ENCODE measurements at places on chromosomes 11 and 22. TPM values are rescaled to one million over a fixed set of nuclear protein-coding genes. Genes with fewer than 3 reads are reported as not detected.
A peak's percentile ranks its signal among the peaks of the same experiment; 100 is the strongest.

DEPDC7 gene
- 18.2 TPM for total RNA-seq

SMIM35 gene
- total RNA-seq = not detected

CALCA gene
- total RNA-seq = not detected

SAA2 gene
- not detected for total RNA-seq

- no peak for DNase-seq
These were observed 18.2 kb downstream of the KCNJ1 start for GRCh38 chr11:128848815-128849455.

GRCh38 chr22:33012833-33013450, 45.2 kb downstream of the SYN3 start:
- no peak for DNase-seq

DNA sequence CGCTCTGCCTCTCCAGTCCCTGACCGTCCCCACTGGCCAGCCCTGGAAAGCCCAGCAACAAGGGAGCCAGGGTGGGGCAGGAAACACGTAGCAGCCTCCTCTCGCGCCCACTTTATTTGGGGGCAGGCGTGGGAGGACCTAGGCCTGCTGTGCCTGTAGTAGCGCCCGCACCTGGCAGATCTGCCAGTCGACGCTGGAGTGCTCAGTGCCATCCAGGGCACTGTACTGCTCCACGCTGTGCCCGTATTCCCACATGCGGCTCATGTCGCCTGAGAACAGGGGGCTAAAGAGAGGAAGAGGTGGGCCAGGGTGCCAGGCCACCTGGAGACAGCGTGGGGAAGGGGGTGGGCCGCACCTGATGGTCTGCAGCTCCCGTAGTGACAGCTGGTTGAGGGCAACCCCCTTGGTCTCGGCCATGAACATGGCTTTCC, 17.0 kb upstream of the DRICH1 start:
- no peak for DNase-seq

- DNase-seq = no peak
These were observed 551.6 kb downstream of the OPCML start for GRCh38 chr11:132980670-132981069.

- DNase-seq = no peak
These were observed 27.2 kb downstream of the FADD start for GRCh38 chr11:70230151-70230839.

DNA sequence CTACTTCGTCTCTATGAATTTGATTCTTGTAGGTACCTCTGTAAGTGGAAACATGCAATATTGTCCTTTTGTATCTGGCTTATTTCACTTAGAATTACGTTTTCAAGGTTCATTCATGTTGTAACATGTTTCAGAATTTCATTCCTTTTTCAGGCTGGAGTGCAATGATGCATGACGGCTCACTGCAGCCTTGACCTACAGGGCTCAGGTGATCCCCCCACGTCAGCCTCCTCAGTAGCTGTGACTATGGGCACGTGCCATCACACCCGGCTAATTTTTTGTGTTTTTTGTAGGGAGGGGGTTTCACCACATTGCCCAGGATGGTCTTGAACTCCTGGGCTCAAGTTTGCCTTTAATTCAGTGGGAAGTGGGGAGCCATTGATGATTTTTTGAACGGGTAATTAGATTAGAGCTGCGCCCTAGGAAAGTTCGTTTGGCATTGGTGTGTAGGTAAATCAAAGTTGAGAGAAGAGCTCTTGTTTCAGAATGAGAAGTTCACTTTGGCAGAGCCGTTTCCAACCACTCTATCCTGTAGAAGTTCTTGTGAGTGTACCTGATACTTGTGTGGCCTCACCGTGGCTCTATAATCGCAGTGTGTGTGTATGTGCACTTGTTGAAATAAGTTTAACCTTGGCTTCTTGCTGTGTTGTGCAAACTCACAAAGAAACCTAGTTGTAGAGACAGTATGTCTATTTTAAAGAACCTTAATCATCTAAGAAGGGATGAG, 115.9 kb downstream of the NAV2 start:
- DNase-seq = peak; percentile 55

DNA sequence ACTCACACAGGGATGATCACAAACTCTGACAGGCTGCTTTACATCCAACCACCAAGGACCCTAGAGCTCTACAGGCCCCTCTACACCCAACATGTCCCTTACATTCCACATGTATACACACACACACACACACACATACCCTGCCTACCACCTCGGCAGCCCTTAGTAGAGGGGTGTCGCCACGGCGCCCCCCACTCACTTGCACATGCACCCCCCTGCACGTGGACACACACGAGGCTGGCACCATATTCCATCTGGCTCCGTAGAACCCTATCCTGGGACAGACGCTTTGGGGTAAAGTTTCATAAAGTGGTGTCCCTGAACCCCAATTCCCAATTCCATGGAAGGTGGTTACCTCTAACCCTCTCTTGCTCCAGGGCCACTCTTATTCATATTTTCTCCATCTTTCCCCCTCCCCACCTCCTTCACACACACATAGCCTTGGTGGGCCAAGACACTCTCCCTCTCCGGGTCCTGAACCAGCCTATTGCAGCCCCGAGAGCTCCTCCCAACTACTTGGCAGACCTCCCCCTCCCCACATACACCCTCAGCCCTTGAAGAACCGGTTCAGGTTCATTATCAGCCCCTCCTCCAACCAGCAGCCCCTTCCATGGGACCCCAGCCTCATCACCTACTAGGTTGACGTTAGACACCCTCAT, 809 bp downstream of the PDE2A start:
- DNase-seq = no peak

- DNase-seq = no peak
These were observed 4.2 kb downstream of the ARHGAP1 start for GRCh38 chr11:46696212-46696558.

DNA sequence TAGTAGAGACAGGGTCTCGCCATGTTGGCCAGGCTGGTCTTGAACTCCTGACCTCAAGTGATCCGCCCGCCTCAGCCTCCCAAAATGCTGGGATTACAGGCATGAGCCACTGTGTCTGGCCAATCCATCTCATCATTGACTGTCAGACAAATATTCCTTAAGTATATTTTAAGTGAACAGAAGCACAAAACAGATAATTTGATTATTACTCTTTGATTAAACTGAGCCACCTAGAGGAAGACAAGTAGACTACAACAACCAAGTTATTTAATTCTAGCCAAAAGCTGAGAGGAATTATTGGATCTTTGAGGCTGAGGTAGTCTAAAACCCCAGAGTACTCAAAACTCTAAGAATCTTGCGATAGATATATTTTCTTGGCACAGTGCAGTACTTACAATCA, 1.2 kb downstream of the ACRV1 start:
- no peak for DNase-seq

GRCh38 chr22:42819412-42820044, 37.5 kb downstream of the ARFGAP3 start:
- DNase-seq = no peak

DNA sequence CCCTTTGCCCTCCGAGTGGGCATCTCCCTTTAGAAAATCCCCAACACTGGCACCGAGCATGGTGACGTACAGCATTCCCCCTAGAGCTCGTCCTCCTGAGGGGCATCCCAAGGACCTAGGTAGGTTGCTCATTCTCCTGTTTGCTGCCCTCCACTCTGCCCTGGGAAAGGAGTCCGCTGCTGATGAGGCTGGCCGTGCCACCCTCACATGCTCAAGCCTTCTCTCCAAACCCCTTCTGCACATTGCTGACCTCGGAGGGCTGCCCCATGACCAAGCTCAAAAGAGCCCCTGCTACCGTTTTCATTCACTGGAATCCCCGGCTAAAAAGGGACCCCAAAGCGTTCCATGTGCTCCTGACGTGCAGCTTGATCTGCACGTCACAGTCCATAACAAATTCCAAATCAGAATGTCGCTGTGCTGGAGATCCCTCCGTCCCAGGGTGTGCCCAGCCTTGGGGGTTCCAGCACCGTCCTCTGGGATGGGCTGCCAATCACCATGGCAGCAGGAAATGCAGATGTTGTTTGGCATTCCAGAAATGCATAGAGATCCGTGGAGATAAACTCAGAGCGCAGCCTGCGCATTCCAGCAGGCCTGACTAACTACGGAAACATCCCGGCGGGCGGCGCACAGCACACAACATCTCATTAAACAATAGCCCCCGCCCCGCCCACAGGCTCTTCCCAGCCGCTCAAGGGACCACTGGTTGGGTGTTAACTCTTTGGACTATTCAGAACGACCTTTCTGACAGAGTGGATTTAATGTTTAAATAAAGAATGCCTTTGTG, 26.3 kb upstream of the GNB1L start:
- peak; percentile 88 for DNase-seq
